ENCODE measurements at places on chromosomes 4 and X.

DNA sequence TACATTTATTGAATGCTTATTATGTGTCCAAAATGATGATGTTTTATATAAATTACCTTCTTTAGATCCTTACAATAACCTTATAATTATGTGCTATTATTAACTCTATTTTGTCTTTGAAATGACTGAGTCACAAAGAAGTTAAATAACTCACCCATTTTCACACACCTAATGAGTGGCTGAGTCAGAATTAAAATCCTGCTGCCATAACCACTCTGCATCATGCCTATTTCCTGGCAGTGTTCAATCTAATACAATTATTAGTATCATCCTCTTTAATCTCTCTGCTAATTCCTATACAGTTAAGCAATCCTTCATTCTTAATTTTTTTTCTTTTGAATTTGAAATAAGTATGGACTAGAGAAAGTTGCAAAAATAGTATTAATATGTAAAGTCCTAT, 342.9 kb downstream of the CFAP299 start:
- no peak for DNase-seq

DNA sequence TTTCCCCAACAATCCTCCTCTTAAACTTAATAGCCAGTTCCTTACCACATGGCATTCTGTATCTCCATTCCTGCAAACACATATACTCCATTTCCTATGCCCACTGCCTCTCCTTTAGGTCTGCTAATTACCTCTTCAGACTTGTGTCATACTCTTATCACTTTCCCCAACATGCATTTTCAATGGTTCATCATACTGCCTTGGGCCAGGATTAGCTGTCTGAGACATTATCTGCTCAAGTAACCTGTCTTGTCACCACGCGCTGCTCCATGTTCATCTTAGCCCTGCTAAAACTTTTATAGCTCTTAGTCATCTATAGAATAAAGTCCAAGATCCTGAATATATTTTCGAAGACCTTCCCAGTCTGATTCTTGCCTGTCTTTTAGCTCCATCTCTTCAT, 224.1 kb upstream of the GK2 start:
- DNase-seq = no peak

- no peak for DNase-seq
Measured at GRCh38 chrX:69142788-69143469, 22.3 kb downstream of the PJA1 start.

DNA sequence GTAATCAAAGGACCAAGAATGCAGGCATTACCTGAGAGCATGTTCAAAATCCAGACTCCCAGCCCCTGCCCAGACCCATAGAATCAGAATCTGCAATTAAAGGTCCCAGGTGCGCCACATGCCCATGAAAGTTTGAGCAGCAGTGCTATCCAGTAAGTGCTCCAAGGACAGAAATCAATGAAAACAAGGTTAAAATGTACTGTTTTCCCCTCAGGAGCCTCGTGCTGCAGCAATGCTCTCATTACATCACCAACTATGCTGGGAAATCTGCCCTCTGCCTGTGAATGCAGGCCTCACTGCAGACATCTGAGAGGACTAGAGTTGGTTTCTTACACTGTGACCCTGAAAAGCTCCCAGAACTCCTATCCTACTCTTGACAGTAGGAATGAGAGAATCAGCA, 21.1 kb downstream of the ANXA5 start:
- DNase-seq = no peak

DNA sequence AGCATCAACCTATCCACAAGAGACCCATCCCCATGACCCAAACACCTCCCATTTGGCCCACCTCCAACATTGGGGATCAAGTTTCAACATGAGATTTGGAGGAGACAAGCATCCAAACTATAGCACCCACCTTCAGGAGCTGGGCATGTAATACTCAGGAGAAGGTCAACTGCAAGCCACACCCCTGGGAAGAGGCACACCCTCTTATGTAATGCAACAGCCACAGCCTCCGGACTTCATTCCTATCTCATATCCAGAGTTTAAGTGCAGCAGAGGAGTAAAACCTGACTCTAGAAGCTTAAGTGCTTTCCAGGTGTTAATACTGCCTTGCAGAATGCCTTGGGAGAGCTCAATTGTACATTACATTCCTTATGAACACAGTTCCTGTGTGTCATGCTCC, 197.4 kb downstream of the PTTG2 start:
- DNase-seq = no peak

DNA sequence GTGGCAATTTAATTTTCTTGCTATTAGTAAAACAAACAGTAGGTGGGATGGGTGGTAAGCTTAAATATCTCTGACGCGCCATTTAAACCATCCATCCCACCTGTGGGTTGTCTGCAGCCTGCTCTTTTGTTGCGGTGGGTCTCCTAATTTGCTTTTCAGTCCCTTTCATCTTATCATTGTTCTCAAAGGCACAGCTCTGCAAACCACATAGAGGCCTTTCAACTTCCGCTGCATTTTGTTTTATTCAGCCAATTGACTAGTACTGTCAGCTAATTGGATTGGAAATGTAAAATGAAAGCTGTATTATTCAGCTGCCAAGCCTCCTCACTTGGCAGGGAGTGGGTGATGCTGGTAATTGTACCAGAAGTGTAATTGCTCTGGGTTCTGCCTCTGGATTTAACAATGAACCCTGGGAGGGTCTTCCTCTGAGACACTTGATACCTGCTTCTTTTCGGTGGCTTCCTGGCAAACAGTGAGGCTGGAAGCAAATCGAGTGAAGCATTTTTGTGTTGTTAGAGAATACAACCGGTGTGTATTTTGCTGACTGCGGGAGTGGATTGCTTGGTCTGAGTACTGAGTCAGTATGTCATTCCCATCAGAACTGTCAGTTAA, 165.6 kb downstream of the FRAS1 start:
- DNase-seq = no peak

- no peak for DNase-seq
Measured at GRCh38 chr4:9996319-9997110, 24.8 kb downstream of the SLC2A9 start.

DNA sequence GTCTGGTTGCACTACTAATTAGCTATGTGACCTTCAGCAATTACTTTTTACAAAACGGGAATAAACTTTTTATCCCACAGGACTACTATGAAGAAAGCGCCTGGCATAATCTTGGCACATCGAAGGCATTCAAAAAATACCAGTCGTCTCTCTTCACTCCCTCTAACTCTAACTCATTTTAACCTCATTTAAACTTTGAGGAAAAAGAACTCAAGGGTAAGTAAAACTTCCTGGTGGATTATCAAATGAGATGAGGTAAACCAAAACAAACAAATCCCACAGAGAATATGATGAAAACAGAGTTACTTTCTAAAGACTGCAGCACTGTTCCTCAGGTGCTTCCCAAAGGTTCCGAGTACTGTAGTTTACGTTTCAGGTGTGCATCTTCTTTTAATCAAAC, 66.9 kb downstream of the SH3RF1 start:
- no peak for DNase-seq

DNA sequence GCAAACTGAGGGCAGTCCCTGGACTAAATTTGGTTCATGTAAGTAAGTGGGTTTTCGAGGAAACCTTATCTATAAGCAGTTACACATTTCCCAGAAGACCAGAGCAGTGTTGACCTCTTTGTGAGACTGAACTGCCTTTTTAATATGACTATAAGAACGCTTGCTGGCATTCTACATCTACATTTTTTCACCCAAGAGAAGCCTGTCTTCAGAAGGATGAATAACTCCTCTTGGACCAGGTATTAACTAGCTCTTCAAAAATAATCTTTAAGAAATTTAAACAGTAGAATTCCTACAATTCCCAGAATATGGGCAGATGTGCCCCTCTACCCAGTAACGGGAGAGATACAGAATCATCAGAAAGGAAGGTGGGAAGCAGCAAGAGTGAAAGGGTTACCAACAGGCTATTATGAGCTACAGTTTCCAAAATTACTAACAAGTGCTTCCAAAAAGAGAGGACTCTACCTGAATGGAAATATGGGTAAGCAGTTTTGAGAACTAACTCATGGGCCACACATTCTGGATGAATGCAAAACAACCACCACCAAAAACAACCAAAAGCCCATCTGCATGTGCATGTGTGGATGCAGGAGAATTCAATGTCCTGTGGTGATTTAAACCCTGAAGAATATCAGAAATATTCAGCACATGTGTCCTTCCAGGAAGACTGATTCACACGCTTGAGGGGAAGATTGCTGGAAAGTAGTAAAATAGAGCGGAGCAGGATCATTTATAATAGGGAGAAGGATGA, 17.4 kb downstream of the BBS12 start:
- DNase-seq = no peak

DNA sequence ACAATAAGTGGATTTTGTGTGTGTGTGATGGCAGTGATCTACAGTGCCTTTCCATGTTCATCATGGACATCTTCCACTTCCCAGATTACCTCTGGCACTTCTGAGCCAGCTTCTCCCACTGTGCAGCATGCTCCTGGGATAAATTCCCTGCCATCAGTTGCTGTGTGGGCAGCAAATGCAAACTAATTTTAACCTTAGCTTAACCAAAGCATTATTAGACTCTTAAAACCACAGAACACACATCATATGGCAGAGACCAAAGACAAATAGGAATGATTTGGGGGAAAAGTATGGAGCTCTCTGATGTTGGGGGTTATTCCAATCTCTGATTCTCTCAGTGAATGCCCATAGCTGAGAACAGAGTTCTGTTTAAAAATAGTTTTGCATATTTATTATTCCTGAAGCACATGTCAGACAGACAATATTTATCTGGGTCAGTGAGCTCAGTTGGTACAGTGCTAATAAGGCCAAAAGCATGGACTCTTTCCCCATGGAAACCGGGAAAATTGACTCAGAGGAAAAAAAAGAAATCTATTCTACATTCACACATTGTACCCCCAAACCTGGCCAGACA, 567.4 kb downstream of the IQCM start:
- no peak for DNase-seq

DNA sequence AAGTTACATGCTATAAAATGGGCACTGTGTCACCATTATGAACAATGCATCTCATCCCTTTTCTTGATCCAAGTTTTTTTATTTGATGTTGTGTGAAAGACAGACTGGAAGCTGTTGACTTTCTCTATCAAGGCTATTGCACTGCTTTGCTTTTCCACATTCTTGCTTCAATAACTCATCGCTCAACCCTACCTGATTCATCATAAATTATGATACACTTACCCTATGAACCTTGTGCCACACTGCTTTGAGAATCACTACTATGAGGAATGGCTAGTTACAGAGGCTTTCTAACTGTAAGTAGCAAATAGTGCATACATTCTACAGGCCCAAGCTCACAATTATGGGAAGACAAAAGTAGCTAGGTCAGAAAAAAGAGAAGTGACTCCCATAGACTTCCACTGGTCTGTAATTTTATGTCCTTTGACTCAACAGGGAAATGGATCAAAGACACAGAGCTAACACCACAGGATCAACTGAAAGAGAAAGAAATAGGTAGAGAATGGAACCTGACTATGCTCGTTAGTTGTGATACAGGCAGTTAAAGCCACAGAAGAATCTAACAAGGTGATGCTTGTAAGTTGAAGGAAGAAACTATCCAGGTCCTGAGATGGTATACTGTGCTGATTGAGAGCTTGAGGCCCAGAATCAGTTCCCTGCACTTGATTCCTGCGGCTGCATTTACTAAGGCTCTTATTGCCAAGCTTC, 163.5 kb downstream of the PPP3CA start:
- no peak for DNase-seq

GRCh38 chrX:129779747-129780146, at the start of gene SASH3:
Gene SASH3, plus strand, starts transcription at chrX:129779949. Its CDS starts 149 bp downstream, at chrX:129780098.
- DNase-seq = no peak

- no peak for DNase-seq
Measured at GRCh38 chr4:169207436-169208089, 63.2 kb downstream of the SH3RF1 start.

DNA sequence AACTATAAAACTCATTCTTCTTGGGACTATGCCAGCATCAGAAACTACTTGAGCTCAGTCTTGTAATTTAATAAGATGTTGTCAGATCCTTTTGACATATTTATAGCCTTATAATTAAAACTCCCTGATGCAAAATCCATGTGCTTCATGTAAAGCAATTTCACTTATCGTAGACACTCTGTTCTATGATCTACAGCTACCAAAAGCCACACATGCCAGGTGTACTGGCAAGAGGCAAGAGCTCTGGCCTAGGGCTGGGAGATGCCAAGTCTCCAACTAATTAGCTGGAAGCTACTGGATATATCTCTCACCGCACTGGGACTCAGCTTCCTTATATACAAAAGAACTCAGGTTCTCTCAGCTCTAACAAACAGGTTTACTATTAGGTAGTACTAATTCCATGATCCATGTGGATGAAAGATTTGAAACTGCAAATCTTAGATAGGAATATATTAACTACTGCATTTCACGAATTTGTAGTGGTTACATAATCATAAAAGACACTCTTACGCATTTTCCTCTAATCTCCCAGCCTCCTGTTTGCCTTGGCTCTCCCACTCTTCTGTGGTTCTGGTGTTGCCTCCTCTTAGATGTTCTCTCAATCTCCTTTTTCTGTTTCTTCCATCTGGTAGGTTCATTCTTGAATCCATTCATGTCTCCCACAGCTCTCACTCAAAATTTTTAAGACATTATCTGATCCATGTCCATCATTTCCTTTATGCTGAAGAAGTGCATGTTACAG, 103.0 kb downstream of the HHIP start:
- DNase-seq = no peak

DNA sequence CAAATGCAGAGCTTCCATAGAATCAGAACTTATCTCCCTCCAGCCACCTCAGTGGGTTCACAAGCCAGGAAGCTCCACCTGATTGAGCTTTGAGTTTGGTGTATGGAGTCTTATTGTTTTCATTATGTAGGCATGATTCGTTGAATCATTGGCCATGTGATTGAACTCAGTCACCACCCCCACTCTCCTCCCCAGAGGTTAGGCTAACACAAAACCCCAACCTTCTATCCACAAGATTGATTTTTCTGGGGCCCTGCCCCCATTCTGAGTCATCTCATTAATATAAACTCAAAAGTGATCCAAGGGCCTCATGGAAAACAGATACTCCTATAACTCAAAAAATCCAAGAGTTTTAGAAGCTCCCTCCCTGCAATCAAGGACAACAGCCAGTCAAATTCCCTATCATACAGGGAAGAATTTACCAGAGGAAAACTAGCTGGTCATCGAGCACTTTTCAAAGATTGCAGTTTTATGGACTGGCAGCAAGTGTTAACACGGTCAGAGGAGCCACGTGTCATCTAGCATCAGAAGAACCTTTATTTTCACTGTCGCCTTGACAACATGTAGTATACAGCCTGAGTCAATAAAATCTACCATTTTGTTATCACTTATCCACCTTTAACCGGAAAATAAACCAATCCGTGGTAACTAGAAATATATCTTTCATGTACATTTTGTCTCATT, 35.9 kb upstream of the GUCY1B1 start:
- no peak for DNase-seq

Measured in hindlimb muscle (tissue), 1 donor.